Kidney glomerular epithelial cell (primary cell): ENCODE measurements at places on chromosomes 5 and 9.

DNA sequence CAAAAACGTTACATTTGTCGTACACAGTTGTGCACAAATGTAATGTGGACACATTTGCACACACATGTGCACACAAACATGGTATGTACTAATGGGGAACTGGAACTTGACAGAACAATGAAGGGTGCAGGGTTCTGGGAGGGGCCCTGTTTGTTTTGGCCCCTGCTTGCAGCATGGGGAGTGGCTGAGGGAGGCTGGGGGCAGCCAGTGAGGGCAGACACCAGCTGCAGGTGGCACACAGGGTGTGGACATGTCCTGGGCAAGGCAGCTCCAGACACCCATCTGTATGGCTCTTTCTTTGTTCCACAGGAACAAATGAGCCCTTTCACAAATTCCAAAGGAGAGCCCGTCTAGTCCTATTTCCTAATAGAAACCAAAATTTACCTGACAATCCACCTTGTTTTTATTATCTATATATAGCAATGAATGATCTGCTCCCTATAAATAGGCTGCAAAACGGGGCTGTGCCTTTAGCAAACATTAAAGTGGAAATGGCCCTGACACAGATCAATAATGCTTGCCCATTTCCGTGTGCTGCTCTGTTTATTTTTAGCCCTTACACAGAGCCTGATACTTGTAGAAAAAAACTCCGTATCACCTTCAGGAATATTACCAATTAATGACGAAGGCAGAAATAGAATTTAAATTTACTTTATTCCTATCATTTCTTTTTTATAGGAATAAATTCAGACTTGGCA lies 26.4 kb downstream of the MARCHF3 start:
- DNase-seq: no peak

DNA sequence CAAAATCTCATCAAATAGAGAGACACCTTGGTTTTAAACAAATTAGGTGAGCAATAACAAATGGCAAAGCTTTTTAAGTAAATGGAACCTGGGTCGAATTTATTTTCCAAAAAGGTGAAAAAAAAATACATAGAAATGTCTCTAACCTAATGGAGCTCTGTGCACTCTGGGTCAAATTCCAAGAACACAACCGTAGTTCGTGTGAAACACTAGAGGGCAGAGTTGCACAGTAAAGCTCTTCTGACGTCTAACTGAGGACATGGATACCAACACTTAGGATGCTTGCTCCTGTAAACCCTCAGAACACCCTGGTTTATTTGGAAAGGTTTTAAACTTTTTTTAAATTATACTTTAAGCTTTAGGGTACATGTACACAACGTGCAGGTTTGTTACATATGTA lies 18.9 kb downstream of the MARCHF11 start:
- DNase-seq: peak; percentile 62

GRCh38 chr9:61673247-61673646 lies 483.4 kb downstream of the SPATA31A7 start:
- no peak for DNase-seq

GRCh38 chr5:34026089-34026761 lies 16.8 kb downstream of the C1QTNF3 start:
- DNase-seq: no peak

- DNase-seq: peak; percentile 58
Measured at GRCh38 chr5:103744159-103744558, 181.6 kb upstream of the NUDT12 start.

GRCh38 chr5:24591426-24591825 lies 53.4 kb downstream of the CDH10 start:
- no peak for DNase-seq

- no peak for DNase-seq
Measured at GRCh38 chr5:471750-472058, 28.7 kb downstream of the EXOC3 start.

- DNase-seq: no peak
Measured at GRCh38 chr9:73597771-73598170, 446.1 kb downstream of the ANXA1 start.

DNA sequence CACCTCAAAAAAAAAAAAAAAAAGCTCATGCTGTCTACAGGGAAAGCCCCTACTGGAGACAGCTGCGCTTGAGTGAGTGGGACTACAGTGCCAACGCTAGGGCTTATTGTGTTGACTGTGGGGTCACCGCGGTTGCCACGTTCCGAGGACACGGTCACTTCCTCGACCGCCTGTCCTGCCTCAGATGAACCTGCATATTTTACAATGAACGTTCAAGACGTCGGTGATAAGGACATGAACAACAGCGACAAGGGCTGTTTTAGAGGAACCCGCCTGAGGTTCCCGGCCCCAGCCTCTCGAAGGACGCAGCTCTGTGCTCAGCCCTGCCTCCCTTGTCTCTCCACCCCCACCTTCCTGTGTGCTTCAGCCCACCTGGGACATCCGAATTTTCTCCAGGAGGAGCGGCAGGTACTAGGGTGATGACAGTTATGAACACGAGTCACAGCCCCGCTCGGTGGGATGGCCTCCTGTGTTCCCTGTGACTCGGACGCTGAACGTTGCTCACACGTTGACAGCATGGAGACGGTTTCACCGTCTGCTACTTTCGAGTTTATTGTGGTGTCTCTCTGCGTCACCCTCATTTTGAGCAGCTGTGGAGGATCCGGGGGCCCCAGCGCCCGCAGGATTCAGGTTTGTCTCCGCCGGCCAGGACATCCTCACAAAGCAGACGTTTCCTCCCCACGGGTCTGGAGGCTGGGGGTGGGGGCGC lies 11.3 kb upstream of the DIPK1B start:
- no peak for DNase-seq
